Astrocyte of the cerebellum (primary cell): ENCODE measurements at places on chromosomes 1 and 21.
A peak's percentile ranks its signal among the peaks of the same experiment; 100 is the strongest.

GRCh38 chr1:84720221-84720780 lies 30.0 kb upstream of the SSX2IP start:
- DNase-seq = no peak

GRCh38 chr1:204735042-204735441 lies 49.5 kb upstream of the LRRN2 start:
- no peak for DNase-seq

DNA sequence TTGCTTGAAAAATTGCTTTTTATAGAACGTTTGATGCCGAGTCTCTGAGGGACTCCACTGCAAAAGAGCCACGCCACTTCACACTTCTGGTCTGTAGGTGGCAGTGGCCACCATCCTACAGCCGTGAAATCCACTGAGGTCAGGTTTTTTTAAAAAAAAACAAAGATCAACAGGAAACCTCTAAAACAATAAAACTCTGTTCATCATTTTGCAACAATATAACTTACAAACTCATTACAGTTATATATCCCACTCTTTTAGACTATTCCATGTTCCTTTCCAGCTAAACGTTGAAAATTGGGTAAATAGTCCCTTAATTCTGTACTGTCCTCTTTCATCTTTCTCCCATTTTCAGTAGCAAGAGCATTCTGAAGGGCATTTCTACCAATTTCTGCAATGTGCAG lies 64.6 kb upstream of the FMN2 start:
- DNase-seq = peak; percentile 29

- peak; percentile 74 for DNase-seq
Measured at GRCh38 chr1:53896635-53897229, 2.7 kb downstream of the DIO1 start.

DNA sequence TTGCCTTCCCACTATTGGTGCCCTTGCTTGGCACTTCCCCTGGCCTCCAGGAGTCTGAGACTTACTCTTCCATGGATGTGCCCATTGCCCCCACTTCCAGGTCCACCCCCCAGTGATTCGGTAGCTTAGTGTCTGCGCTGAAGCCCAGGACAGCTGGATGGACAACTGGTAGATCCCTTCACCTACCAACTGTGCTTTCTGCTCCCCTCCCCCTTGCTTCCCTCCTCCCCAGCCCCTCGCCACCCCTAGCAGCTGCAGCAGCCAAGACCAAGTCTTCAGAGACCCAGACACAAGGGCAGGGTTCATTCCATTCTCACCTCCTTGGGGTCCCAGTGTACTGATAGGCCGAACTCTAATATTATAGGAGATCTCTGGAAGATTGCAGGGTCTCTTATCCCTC lies 6.9 kb downstream of the LMNA start:
- DNase-seq = no peak
